ENCODE measurements at places on chromosomes 3 and 15.

DNA sequence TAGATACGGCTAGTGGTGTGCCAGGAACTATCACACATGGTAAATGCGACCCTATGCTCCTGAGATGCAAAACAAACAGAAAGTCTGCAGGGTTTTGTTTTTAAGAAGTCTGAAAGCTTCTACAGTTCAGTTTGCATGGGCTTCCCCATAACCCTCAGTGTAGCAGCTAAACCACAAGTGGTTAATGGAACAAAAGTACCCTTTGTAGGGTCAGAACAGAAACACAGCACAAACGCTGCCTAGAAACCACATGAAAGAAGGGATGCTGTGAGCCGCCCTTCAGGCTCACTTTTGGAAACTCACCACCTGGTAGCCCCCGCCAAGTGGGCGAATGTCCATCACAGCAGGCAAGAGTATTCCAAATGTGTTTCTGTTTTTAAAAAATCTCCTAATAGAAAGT lies 46.2 kb downstream of the CTDSPL start:
- peak; percentile 54 for DNase-seq

DNA sequence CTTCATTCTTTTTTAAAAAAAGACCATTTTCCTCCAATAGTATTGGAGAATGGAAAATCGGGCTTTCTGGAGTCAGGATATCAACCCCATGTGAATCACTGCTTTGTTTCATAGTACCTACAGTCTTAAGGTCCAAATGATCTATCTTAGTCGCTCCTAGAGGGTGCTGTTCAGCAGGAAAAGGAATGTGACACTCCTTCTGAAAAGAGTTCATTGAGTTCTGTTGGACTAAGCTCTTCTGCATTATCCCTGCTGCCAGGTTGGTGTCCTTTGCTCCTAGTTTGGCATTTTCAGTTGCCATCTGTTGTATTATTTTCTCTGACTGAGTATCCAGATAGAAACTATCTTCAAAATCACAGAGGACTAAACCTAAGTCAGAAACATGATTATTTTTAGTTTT lies 57.2 kb downstream of the POLQ start:
- no peak for DNase-seq

DNA sequence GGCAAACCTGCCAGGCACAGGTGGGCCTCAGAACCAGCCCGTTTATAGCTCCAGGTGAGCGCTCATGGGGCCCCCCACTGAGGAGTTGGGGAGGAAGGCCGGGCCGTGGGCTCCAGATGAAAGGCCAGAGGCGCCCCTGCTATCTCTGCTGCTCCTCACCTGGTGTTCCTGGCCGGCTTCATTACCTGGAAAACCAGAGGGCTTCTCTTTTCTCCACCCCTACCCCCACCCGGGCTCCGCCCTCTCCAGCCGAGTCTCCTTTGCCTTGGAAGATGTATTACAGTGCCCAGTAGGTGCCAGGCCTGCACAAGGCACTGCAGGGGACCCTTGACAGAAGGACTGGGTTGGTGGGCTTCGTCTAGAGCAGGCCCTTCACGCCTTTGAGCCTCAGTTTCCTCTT lies 111.4 kb downstream of the WNT7A start:
- no peak for DNase-seq

GRCh38 chr3:120451272-120451761 lies 525 bp upstream of the FSTL1 start:
- peak; percentile 38 for DNase-seq

DNA sequence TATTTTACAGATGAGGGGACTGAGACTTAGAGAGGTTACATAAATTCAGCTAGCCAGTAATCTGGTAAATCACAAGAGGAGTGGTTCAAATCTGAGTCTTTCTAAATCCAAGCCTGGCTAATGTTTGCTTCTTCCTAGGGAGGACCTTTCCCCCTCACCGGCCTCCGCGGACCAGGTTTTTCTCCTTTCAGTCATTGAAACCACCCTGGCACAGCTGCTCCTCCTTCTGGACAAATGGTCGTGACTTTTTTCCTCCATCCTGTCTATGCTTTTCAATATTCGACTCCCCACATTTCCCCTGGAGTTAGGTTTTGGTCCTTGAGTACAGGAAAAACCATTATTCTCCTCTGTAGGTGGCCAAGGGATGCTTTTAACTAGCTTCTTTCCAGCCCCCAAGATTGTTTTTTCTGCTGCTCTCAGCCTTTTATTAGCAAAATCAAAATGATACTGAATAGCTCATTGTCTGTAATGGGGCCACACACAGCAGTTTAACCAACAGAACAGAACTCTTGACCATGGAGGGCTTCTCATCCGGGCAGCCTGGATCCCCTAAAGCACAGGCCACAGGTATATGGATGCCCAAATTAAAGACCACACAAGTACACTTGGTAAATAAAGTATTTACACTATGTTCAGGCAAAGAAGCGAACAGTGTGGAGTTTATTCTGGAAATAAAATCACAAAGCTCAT lies 85.9 kb upstream of the KLHL25 start:
- DNase-seq: no peak

- DNase-seq: no peak
These were observed 36.5 kb downstream of the ADAMTS9 start for GRCh38 chr3:64651303-64651702.

DNA sequence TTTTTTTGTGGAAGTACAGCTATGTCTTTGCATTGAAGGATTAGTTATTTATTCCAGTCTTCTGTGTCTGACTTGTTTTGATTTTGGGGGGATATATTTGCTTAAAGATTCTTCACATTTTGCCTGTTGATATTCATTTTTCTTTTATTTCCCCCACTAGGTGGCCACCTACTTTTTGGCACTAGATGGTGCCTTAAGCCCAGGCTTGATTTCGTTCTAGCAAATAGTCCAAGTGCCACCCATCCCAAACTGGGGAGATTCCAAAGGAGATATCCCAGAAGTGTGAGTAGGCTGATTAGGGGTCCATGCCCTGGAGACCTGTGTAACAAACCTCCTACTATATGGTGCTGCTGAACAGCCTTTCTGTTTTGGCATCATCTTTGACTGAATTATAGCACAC lies 80.0 kb upstream of the SPATA16 start:
- peak; percentile 8 for DNase-seq

- DNase-seq: no peak
These were observed 62.3 kb upstream of the CPOX start for GRCh38 chr3:98655666-98656065.

- no peak for DNase-seq
These were observed 243.2 kb downstream of the EDEM1 start for GRCh38 chr3:5430701-5431100.

DNA sequence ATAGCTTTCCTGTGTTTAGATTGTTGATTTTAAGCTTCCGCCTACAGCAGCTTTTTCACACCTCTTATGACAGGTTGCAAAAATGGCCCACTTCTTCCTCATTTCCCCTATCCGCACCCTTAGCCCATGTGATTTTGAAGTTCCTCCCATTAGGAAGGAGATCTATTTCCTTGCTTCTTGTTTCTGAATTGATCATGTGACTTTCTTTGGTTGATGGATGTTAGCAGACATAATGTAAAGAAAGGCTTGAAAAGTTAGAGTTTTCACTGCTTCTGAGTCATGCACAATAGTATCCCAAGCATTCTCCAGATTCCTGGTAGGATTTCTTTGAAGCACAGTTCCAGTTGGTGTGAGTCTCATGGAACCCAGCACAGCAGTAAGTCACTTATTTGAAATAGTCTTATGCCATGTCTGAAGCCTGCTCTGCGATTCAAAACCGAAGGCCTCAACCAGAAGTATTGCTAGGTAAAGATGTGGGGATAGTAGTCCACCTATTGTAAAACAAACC lies 76.6 kb downstream of the EDEM1 start:
- no peak for DNase-seq

GRCh38 chr3:119637679-119638477 lies 22.5 kb downstream of the POPDC2 start:
- DNase-seq: peak; percentile 72

DNA sequence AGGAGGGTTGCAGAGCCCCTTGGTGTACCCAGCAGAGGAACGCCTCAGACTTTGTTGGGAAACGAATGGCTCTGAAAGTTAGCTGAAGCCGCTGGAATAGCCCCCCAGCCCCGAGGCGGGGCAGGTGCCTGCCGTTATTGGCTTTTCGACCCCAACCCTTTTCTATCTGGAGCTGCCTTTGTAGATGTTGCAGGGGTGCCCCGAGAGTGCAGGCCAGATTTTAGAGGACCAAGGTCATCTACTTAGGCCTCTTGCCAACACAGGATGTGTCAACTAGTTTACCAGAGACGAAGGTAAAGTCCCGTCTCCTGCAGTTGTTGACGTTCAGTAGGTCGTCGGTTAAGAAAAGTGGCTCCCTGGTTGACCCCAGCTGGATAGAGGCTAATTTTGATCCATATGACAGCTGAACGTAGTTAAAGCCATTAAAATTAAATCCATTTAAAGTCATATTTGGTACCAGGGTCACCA lies 579 bp upstream of the UBE3A start:
- DNase-seq: no peak

GRCh38 chr3:123870033-123870432 lies 14.1 kb downstream of the MYLK start:
- peak; percentile 71 for DNase-seq

DNA sequence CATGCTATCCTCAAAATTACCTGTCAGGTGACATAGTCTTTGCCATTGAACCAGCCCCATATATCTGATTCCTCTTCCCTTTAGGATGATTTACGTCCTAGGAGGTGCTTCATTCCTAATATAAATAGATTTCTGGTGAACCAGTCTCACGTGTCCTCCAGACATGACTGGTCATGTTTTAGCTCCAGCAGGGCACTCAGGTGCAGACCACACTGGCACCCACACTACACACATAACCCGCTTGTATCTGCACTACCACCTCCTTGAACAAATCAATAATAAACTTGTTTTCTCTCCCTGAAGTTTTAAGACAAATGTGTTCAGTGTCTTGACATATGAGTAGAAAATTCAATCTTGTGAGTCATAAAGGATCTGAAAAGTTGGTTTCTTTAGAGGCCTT lies 155.5 kb downstream of the GOLIM4 start:
- DNase-seq: no peak

GRCh38 chr3:16151109-16151508 lies 23.4 kb upstream of the GALNT15 start:
- DNase-seq: peak; percentile 36

DNA sequence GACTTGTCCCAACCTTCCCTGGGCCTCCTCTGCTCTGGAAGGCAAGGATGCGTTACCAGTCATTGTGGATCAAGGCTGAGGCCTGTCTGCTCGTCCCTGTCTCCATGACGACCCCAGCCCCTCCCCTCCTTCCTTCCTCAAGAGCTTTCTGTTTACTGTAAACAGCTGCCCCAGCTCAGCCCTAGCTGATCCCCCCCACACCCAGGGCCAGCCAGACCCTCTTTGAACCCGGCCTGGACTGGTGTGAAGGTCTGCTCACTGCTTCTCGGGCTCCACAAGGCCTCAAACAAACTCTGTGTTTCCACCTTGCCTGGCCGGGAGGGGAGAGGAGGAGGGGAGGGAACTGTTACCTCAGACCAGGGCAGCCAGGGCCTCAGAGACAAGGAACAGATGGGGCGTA lies 16.9 kb downstream of the VPS18 start:
- DNase-seq: no peak

- DNase-seq: no peak
These were observed 13.0 kb upstream of the CADPS start for GRCh38 chr3:62888180-62888579.

- no peak for DNase-seq
These were observed 26.4 kb upstream of the APEH start for GRCh38 chr3:49647741-49648140.

GRCh38 chr3:191166368-191166767 lies 32.7 kb upstream of the OSTN start:
- DNase-seq: no peak

DNA sequence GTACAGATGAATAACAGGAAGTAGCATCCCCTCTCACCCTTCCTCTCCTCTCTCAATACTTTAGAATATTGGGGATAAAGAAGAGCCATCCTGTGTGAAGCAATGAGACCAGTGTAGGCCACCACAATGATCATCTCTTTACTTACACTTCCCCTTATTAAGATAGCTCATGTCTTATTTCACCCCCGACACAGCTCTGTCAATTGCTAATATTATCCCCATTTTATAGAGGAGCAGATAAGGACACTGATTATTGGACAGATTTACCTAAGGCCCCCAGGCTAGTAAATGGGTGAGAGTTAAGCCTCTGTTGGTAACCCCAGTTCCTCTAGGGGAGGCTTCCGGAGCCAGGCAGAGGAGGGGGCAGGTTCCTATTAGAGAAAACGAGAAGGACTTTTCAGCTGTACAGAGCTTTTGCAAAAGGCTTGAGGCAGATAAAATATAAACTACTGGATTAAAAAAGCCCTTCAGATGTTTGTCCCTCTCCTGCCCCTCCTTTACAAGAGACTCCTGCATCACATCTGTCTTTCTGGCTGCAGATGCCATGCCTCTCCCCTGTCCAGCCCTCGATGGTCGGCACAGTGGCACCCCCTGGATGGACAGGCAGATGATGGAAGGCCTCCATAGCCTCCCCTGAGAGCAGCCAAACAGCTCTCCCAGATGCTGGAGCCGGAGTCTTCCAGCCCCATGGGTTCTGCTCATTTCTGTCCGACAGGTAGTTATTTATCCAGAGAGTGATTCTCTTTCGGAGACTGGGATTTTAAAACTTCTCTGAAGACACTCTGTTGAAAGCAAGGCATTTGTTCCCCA lies 49.4 kb upstream of the LCTL start:
- DNase-seq: no peak

GRCh38 chr15:68206711-68207151 lies 1.6 kb upstream of the CALML4 start:
- no peak for DNase-seq

DNA sequence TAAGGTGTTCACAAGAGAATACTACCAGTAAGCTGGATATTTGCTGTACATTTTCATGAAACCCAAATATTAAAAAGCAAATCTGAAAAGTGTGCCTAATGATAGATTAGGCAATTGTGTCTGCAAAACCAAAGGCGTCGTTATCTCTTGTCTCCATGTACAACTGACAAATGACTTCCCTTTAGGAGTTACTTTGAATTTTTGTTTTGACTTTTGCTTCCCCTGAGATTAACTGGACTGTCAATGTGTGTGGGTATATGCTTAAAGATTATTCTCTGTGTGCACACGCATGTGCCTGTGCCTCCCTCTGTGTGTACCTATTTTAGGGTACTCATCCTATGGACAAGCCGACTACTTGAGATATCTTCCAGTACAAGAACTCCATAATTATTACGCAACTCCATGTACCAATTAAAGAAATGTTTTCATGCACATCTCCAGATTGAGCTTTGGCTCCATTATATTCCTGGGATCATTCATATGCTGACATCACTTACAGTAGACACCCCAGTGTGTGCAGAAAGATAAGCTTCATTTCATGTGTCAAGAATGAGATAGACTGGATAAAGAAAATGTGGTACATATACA lies 431.2 kb upstream of the ADAMTS9 start:
- DNase-seq: no peak

GRCh38 chr3:109346770-109347295 lies 9.5 kb upstream of the DPPA4 start:
- DNase-seq: no peak

DNA sequence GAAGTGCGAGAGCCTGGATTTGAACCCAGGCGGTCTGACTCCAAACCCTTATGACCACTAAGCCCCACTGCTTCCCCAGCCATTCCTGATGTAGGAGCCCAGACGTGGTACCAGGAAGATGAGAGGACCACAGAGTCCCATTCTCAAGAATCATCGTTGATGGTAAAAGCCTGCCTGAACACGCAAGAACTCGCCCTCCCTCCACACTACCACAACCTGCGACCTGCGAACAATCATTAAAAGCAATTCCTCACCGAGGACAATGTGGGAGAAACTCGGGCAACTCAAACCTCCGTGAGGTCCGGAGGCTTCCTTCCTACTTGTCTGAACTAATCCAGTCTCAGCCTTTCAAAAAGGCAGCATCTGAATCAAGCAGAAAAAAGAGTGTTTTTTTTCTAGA lies 10.3 kb downstream of the MAGI1 start:
- DNase-seq: no peak
